Brain pericyte (primary cell): ENCODE measurements at places on chromosomes 2 and 18.

DNA sequence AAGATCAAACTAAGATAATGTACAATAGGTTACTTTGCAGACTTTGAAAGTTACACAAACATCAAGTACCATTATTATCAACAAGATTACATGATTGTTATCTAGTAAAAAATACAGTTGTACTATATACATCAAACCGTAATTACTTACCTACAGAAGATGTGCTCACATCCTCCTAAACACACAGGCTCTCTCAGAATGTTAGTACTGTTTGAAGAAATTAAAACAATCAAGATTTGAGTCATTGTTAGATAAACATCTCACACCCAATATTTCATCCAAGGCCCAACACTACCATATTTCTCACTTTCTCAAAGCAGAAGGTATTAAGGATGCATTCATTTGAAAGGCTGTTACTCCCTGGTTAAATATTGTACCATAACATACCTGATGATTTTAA, 12.6 kb downstream of the BARD1 start:
- no peak for DNase-seq

DNA sequence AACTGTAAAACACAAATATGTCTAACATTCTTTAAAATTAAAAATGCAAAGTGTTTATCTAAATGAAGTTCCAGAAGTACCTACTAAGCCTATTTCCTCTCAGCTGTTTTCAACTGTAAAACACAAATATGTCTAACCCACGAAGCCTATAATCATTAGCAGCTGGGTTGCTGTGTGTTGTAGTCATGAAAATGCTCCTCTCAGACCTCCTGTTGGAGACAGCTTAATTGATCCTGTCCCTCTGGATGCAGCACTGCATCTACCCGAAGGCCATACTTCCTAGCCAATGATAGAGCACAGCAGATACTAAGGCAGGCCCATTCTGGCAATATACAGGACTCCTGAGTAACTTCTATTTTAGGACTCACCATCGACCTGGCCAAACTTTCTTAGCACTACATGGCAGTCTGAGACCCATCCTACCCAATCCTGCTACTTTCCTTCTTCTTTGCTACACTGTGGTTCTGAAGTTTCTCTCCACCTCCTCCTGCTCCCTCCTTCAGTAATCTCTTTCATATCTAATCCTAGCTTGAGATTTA, 92.5 kb upstream of the RBBP8 start:
- DNase-seq = no peak

DNA sequence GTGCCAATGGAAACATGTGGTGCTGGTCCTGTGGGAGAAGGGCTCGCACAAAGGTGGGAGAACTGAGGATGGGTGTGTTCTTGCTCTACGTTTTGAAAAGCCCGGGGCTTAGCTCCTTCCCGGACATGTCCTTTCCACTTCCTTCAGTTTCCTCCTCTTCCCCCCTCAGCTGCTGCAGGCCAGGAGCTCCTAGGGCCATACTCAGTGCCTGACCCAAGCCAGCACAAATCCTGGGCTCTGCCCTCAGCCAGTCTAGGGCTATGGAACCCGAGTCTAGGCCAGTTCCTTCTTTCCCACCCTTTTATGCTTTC, 1.4 kb upstream of the SIX2 start:
- no peak for DNase-seq

DNA sequence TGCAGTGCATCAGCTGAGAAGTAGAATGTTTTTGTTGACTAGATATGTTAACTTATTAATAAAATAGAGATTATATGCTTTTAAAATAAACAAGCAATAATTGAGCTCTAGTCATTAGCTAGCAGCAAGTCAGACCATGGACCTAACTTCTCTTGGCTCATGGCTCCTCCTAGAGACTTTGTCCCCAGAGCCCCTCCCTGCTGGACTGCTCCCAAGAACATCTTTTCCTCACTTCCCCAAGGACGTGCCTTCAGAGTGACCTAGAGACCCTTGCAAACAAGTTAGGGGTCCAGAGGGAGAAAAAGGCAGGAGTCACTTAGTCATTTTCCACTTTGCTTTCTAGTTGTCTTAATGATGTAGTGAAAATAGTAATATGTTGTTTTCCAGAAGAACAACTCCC, 312.5 kb upstream of the NRP2 start:
- no peak for DNase-seq

GRCh38 chr18:52518086-52518485, 178.1 kb downstream of the DCC start:
- no peak for DNase-seq

- DNase-seq = no peak
Measured at GRCh38 chr2:53903011-53903410, 43.2 kb upstream of the GPR75 start.

DNA sequence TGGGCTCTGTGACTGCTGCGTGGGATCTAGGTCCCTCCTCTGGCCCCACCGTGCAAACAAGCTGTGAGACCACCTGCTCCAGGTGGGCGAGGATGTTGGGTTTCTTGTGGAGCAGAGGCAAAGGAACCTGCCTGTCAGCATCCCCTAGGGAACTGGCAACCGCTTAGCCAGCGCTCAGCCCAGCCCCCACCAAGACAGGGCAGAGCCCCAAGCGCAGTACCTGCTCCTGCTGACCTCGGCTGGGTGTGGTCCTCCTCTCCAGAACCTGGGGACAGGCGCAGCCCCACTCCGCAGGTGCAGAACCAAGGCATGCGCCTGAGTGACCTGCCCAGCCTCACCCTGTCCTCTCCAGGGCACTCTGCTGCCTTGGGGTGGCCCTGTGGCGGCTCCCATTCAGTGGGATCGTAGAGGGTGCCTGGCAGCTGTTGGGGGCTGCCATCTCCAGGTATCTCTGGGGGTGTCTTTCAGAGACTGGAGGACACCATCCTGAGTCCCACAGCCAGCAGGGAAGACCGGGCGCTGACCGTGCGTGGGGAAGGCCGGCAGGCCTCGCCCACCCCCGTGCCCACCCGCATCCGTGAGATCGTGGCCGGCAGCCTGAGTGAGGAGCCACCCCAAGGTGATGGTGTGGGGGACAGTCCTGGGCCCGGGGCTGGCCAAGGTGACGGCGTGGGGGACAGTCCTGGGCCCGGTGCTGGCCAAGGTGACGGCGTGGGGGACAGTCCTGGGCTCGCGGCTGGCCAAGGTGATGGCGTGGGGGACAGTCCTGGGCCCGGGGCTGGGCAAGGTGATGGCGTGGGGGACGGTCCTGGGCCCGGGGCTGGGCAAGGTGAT, 12.3 kb downstream of the CROCC2 start:
- no peak for DNase-seq

DNA sequence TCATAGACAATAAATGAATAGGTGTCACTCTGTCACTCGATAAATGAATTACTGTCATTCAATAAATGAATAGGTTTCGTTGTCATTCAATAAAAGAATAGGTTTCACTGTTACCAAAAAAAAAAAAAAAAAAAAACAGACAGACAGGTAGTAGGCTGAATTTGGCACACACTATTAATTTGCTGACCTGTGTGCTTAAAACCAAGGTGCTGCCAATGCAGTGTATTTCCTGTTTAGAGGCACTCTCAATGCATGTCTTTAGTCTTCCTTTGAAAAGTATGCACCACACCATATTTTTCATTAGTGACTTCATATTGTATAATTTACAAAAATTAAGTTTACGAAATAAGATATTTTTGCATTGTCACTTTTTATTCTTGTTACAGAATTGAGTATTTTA, 16.2 kb downstream of the ANKRD62 start:
- no peak for DNase-seq

GRCh38 chr18:210075-210474, 51.7 kb downstream of the USP14 start:
- DNase-seq = no peak

DNA sequence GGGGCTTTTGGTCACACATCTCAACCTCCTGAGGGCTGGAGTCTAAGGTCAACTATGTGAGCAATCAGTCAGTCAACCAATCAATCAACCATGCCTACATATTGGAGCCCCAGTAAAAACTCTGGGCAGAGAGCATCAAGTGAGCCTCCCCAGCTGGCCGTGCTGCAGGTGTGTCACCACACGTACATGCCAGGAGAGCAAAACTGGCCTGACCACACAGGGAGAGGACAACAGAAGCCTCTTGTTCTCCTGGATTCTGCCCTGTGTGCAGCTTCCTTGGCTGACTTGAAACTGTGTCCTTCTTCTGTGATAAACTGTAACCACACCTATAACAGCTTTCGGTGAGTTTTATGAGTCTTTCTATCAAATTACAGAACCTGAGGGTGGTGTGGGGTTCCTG, 25.9 kb downstream of the GPR35 start:
- DNase-seq = no peak

DNA sequence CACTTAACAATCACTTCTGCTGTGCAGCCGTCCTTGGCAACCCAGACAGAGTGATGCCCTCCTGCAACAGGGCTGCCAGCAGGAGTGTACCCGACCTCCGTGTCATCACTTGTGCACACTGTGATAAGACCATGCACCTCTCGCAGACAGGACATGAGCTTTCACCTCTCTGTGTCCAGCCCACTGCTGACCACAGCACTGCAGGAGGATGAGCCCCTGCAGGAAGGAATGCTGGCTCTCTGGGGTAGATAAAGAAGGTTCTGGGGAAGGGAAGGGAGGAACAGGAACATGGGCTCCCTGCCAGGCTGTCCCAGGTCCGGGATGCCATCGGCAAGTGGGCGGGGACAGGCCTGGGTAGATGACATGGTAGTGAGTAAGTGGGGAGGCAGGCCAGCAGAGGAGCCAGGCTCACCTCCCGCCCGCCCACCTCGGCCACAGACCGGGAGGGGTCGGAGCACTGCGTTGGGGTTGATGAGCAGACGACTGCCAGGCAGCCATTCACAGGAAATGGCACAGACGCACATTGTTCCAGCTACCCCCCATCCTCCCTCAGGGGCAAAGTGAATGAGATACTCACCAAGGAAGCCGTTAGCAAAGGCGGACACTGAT, 18.6 kb upstream of the COL6A3 start:
- DNase-seq = no peak

DNA sequence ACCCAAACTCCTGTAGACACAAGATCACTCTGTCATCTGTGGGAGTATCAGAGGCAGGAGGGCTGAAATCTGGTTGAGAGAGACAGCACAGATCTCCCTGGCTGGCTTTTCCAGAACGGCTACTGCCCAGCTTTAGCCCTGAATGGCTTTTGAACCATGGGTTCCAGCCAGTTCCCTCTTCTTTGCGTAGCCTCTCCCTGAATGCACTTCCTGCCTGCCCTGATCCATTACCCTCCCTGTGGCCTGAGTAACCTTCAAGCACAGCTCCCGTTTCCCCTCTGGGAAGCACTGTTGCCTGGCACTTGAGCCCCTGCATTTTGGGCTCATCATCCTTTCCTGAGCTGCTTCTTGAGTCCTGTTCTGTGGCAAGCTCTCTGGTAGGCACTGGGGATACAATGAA, 68.8 kb downstream of the ASAP2 start:
- no peak for DNase-seq

DNA sequence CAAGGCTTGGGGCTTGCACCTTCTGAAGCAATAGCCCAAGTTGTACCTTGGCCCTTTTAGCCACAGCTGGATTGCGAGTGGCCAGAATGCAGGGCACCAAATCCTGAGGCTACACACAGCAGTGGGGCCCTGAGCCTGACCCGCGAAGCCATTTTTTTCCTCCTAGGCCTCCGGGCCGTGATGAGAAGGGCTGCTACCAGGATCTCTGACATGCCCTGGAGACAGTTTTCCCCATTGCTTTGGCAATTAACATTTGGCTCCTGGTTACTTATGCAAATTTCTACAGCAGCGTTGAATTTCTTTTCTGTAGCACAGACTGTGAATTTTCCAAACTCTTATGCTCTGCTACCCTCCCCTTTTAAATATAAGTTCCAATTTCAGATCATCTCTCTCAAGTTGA, 54.5 kb downstream of the MOCOS start:
- DNase-seq = no peak

DNA sequence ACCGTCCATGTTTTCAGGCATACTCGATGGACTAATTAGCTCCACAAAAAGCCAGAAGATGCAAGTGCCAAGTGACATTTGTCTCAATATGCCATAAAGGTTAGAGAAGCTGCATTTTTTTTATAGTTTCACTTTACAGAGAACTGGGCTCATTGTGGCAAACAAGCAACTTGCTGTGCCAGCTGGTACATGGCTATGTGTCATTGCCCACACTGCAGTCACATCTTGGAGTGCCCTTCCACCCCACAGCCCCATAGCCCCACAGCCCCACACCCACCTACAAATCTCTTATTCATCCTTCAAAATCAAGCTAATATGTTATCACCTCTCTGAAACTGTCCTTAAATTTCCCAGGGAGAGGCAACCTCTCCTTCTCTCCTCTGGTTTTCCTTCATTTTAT, 451.9 kb downstream of the ARHGAP15 start:
- no peak for DNase-seq

DNA sequence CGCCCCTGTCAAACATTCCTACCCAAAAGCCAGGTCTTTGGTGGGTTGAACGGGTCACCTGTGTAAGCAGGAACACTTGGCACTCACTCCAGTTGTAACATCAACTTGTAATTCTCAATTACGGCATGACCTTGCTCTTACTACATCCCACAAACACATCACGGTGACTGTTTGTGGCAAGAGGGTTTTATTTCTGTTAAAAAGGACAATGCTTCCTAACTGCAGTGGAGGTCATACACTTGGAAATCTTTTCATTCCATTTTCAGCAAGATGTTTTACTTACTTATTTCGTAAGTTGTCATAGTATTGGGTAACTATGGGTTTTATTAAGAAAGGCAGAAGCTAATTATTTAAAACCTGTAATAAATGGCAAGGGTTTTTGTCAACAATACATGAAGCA, 126.1 kb downstream of the ZNF516 start:
- DNase-seq = no peak

- DNase-seq = no peak
Measured at GRCh38 chr2:23803264-23803964, 123.5 kb downstream of the ATAD2B start.

DNA sequence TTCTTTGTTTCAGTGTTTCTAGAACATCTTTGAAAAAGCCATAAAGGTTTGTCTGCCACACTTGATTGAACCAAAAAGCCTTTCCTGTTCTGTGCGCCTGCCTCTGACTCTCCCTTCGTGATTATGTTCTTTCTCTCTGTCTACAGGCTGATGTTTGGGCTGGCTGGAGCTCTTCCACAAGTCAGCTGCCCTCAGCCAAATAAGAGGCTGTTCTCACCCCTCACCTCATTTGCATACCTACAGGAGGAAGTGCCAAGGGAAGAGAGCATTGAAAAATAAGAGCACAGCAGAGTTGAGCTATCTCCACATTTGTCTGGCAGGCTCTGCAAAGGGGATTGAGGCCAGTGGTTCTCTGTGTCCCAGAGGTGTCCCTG, 15.8 kb downstream of the INPP5D start:
- no peak for DNase-seq

DNA sequence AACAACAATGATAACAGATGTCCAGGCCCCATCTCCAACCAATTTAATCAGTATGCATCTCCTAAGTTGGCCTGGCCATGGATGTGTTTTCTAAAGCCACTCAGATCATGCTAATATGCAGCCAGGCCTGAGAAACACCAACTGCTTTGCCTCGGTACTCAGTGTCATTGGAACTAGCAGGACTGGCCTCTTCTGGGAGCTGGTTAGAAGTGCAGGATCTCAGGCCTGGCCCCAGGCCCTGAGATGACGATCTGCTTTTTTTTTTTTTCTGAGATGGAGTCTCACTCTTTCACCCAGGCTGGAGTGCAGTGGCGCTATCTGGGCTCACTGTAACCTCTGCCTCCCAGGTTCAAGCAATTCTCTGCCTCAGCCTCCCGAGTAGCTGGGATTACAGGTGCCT, 69.1 kb downstream of the IRS1 start:
- no peak for DNase-seq
